ENCODE measurements at places on chromosomes 4 and X.
A peak's percentile ranks its signal among the peaks of the same experiment; 100 is the strongest.

DNA sequence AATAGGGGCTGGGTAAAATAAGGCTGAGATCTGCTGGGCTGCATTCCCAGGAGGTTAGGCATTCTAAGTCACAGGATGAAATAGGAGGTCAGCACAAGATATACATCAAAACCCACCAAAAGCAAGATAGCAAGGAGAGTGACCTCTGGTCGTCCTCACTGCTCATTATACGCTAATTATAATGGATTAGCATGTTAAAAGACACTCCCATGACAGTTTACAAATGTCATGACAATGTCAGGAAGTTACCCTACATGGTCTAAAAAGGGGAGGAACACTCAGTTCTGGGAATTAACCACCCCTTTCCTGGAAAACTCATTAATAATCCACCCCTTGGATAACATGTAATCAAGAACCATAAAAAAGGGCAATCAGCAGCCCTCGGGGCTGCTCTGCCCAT, 403.6 kb downstream of the KCNIP4 start:
- DNase-seq = no peak

DNA sequence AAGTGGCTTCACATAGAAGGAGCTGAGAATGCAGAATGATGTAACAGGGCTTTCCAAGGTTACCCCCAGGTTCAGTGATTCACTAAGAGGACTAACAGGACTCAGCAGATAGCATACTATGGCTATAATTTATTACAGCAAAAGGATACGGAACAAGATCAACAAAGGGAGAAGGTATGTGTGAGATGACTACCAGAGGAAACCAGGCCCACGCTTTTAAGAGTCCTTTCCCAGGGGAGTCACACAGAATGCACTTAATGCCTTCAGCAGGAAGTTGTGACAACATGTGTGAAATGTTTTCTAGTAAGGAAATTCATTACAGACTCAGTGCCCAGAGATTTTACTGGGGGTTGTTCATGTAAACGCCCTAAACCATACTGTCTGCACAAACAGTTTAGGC, 373.6 kb upstream of the MAGEB2 start:
- no peak for DNase-seq

GRCh38 chr4:78691971-78692821, 84.0 kb upstream of the BMP2K start:
- DNase-seq = no peak

GRCh38 chr4:39020130-39020529, 12.1 kb downstream of the TMEM156 start:
- no peak for DNase-seq

GRCh38 chrX:86047174-86047935, at the start of gene CHM:
TSS of gene CHM (minus strand) at chrX:86047558. CDS start at chrX:86047532, 26 bp downstream.
- peak; percentile 18 for DNase-seq

All from stimulated activated CD4-positive, alpha-beta T cell treated with anti-CD3 and anti-CD28 coated beads, Interleukin-12 subunit alpha, Interleukin-12 subunit beta, amount 100 ng/mL, for 24 hours (primary cell).